Stimulated activated naive CD4-positive, alpha-beta T cell treated with Interleukin-2 at 50 U/mL for 16 hours (primary cell): ENCODE measurements at places on chromosomes 3 and 15.

DNA sequence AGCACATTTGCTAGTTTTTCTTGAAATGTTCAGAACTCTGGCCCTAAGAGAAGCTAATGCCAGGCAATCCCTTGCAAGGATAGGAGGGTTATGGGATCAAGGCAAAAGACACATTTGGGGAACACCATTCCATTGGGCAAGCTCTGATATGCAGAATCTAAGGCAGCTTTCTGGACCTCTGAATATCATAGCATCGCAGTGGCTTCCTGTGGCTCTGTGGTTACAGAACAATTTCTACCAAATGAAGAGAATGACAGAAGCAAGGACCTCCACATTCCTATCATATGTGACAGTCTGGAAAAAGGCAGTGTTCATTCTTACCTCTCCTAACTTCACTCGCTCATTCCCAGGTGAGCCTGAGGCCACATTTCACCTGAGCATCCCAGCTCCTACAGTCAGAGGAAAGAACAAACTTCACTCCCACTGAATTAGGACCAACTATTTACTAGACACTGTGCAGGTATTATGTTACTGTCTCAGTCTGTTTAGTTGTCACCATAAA is 836.1 kb upstream of the CFAP20DC start:
- DNase-seq = no peak

GRCh38 chr3:187989575-187990153 is 164.3 kb upstream of the LPP start:
- no peak for DNase-seq

GRCh38 chr3:173938616-173939015 is 541.1 kb downstream of the NLGN1 start:
- DNase-seq = no peak

DNA sequence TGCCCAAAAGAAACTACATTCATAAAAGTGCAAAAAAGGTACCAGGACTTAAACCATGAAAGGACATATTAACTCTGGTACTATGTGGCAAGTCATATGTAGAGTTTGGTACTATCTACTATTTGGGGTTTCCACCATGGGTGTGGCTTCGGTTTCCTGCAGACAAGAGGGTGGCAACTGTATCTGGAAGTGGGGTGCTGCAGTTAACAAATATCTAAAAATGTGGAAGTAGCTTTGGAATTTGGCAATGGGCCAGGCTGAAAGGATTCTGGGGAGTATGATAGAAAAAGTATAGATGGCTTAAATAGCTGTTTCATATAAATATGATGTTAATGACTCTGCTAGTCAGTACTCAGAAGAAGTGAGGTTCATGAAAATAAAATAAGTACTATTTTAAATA is 44.0 kb downstream of the PLSCR2 start:
- DNase-seq = no peak

- DNase-seq = no peak
Measured at GRCh38 chr3:150609988-150610387, 6.9 kb downstream of the SELENOT start.

DNA sequence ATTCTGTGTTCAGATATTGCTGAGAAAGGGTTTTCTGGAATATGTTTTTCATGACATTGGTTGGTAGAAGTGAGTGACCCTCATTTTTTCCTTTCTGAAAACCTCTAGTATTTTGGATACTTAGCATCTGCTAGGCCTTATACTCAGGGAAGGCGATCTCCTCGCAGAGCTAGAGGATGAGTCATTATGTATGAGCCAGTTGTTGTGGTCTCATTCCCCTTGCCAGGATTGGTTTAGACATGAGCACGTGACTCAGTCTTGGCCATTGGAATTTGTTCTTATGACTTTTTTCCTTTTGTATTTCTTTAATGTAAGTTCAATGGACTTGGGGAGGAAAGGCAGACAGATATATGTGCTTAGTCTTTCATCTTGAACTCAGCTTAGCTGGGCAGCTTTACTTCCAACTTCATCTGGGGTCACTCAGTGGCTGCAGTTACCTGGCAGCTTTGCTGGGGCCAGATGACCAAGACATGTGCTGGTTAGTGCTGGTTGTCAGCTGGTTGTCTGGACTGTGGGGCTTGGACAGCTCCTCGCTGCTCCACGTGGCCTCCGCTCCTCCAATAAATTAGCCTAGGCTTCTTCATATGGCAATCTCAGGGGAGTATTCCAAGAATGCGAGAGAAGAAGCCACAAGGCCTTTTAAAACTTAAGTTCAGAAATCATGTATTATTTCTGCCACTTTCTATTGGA is 207.5 kb downstream of the IL20RB start:
- no peak for DNase-seq

GRCh38 chr15:58423205-58423604 is 8.6 kb upstream of the LIPC start:
- no peak for DNase-seq

DNA sequence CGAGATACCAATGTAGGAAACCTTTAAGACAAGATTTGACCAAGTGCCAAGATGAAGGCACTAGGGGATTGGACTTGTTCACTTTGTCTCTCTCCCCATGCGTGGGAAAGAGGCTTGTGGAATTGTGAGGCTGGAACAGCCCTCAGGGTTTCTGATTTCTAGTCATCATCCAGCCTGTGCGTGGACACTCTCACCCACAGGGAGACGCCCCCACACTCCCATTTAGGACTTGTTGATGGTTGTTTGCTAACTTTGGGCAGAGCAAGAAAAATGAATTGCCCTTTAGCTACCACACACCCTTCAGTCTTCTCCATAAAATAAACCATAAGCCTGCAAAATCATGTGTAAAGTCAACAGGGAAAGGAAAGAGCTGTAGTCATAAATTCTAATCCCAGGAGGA is 18.4 kb downstream of the ACKR2 start:
- DNase-seq = no peak
